ENCODE measurements at places on chromosomes 3 and 15.

- DNase-seq: no peak
These were observed 54.3 kb upstream of the GCSAM start for GRCh38 chr3:112187300-112187699.

DNA sequence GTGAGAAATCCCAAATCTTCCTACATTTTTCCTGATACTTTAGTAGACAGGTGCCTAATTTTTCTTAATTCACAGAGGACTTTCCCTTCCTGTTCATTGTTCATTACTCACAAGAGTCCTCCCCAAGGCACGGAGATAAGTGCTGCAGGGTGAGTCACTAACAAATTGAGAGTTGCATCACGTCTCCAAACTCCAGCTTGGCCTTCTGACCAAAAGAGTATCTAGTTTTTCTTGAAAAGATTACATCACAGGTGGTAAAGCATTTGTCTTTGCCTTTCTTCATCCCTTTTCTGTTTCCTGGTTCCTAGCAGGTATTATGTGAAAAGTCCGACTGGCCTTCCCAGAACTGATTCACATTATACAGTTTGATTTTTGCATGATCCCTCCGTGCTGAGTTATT is 24.9 kb upstream of the RASGRP1 start:
- peak; percentile 17 for DNase-seq

GRCh38 chr3:98692787-98693473 is 70.2 kb upstream of the ST3GAL6 start:
- peak; percentile 6 for DNase-seq

DNA sequence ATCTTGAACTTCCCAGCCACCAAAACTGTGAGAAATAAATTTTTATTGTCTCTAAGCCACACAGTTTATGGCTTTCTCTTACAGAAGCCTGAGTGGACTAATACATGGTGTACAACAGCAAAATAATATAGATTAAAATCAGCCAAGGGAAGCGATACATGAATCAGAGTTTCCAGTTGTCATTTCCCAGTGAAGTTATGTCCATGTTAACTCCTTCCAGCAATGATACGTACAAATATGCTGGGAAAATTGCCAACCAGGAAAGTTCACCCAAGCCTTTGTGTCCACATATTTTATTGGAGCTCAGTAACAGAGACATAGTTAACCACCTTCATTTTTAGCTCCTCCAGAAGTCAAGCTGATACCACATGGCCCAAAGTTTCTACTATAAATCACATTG is 280.9 kb upstream of the KCNMB2 start:
- no peak for DNase-seq

DNA sequence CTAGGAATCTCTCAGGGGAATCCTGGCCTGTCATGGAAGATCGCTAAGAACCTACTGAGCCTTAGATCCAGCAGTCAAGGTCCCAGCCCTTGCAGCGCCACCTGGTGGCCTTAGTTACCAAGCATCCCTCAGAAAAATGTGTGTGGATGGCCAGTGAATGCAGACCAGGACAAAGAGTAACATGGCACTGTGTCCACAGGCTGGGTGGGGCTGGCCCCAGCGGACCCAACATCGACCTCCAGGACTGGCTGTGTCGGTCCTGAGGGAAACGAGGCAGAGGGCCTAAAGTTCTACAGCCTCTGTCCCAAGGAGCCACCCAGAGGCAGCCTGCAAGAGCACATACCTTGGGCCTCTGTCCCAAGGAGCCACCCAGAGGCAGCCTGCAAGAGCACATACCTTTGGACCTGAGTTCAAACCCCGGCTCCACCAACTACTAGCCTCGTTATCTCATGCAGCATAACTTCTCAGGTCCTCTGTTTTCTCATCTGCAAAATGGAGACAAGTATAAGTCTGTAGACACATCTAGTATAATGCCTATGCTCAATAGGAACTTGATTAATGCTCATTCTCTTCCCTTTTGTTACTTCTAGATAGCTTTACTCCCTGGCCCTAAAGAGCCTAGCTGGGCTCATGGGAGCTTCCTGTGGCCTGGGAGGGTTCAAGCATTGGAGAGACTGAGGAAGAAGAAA is 57.5 kb upstream of the HERC1 start:
- DNase-seq: peak; percentile 92
